ENCODE measurements at places on chromosomes 4 and X.

DNA sequence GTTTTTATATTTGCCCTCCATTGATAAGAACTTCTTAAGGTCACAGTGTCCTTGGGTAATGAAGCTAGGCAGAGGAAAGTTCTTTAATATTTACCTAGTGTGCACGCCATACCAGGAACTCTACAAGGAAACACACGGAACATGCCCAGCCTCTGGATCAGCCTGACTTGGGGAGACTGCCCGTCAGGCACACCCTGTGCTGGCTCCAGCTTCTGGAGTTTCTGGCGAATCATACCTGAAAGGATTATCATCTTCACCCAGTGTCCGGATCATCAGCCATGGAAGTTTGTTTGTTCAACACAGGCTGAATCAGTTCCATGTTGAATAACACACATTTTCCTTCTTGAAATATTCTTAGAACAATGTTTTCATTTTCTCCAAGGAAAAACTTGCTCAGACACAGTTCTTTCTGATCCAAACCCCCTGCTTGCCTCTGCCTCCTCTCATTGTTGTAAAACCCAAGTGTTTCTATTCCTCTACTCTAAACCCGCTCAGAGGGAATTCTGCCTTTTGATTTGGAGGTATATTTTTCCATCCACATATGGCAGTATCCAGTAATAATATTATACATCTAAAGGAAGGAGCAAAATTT lies 176.7 kb downstream of the SHROOM3 start:
- no peak for DNase-seq

GRCh38 chr4:82561786-82562563 lies at the start of gene TMEM150C:
Gene TMEM150C (minus strand): TSS chr4:82561988. CDS start chr4:82504657, 57,331 bp downstream.
- peak; percentile 60 for DNase-seq

GRCh38 chr4:102247041-102247440 lies 98.2 kb downstream of the SLC39A8 start:
- no peak for DNase-seq

GRCh38 chr4:132065940-132066495 lies 1083.1 kb upstream of the PCDH10 start:
- DNase-seq, result no peak

DNA sequence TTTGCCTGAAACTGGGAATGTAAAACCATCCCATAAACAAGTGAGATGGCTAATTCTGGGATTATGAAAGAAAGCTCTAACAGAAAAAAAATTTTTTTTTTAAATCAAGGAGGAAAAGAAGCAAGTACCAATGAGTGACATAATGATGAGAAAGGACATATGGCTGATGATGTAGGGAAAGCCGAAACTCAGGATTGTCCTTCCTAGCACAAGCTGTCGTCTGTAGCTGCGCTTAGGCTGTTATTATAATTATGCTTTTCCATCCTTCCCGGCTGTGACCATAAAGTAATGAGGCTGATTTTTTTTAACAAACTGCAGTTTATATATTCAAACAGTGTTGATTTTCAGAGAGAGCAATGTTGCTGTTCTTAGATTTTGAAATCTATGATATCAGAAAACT lies 209.8 kb upstream of the NOCT start:
- no peak for DNase-seq

DNA sequence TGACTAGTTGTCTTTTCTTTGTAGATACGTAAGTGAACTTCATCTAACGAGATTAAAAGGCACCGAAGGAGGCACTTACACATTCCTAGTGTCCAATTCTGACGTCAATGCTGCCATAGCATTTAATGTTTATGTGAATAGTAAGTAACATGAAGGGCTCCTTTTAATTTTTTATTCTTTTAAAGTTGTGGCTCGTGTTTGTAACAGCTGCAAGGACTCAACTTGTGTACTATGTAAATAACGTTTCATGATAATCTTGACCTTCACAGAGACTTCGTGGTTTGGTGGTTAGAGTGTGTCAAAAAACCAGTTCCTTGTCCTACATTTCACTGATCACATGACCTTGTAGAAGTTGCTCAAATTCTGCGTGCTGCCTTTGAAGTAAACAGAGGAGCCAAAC lies 51.6 kb downstream of the KIT start:
- DNase-seq, result no peak

DNA sequence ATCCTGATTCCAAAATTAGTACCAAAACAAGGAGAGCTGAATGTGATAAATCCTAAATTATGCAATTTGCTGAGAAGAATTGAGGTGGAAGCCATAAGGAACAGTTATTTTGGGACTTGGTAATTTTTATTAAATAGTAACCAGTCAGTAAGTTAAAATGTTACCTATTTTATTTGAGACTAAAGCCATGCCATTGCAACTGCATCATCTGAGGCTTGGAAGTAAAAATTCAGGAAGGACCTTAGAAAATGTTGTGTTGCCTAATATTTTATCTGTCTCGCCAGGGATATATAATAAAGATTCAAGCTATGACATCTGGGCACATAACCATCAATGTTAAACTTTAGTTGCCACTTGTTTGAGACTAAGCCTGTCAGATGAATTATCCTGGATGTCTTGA lies 341.3 kb upstream of the MAGEB16 start:
- no peak for DNase-seq

DNA sequence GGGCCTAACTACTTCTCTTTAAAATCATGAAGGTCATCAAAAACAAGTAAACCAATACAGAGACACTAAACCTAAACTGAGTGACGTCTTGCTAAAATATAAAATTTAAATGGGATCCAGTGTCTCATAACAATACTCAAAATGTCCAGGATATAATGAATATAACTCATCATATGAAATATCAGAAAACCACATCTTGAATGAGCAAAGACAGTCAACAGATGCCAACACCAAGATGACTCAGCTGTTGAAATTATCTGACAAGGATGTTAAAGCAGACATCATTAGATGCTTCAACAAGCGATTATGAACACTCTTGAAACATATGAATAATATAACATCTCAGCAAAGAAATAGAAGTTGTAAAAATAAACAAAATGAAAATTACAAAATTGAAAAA lies 8.3 kb downstream of the NAP1L2 start:
- no peak for DNase-seq

Data from HEK293T (cell line).